ENCODE measurements at places on chromosomes 3 and 15.

GRCh38 chr15:52361975-52362494 is 66.4 kb upstream of the MYO5C start:
- DNase-seq, result no peak

DNA sequence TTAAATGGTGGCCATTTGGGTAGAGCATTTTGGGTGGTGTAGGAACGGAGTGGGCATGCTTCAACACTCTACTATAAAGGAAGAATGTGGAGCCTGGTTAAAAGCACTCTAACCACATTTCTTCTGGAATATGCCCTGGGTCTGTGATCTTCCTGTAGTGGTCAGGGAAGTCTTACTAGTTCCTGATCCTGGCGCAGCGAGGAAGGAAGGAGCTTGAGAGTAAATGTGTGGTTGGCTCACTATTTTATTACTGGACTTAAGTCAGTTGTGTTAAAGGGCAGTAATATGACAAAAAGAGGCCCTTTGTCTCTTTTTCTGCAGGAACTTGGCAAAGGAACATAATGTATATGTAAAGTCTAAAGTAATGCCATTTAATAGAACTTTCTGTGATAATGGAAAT is 197.6 kb upstream of the ZPLD1 start:
- no peak for DNase-seq

- no peak for DNase-seq
These were observed 21.9 kb downstream of the IDH3A start for GRCh38 chr15:78170848-78171773.

GRCh38 chr15:93072411-93073394 is 16.3 kb downstream of the RGMA start:
- peak; percentile 70 for DNase-seq

DNA sequence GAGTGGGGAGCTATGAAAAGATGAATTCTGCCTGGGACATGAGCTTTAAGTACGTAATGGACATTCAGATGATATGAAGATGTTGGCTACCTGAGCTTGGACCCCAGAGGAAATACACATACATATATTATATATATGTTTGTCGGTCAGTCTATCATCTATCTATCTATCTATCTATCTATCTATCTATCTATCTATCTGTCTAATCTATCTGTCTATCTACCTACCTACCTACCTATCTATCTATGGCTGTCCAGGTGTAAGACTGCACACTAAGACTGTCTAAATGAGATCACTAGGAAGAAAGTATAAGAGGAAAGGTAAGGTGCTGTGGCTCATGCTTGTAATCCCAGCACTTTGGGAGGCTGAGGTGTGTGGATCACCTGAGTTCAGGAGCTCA is 18.2 kb upstream of the CELF6 start:
- DNase-seq, result no peak

DNA sequence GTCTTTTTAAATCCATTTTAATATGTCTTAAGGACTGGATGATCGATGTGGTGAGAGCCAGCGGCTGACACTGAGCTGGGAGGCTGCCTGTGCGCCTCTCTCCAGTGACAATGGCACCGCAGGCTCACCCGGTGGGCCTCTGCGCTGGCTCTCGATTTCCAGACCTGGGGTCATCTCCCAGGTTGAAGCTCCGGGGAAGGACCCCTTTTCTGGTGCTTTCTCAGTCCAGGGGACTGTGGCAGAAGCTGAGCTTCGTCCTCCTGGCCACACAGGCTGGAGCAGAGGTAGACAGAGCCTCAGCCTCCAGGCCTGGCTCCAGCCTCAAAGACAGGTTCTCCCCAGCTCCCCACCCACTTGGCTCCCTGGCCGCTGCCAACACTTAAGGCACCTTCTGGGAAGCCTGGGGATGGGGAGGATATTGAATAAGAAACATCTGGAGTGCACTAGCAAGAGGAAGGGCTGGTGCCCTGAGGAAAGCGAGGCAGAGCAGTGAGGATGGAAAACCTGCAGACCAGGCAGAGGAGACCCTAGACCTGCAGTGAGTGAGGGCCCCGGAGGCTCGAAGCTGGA is 154.2 kb upstream of the SMAD3 start:
- no peak for DNase-seq

DNA sequence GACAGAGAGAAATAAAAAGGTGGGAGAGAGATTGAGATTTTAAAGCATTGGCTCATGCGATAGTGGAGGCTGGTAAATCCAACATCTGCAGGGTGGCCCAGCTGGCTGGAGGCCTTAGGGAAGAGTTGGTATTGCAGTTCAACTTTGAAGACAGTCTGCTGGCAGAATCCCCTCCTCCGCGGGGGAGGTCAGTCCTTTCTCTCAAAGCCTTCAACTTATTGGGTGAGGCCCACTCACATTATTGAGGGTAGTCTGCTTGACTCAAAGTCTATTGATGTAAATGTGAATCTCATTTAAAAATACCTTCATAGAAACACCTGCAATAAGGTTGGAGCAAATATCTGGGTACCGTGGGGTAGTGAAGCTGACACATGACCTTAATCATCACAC is 31.8 kb upstream of the PROK2 start:
- no peak for DNase-seq

DNA sequence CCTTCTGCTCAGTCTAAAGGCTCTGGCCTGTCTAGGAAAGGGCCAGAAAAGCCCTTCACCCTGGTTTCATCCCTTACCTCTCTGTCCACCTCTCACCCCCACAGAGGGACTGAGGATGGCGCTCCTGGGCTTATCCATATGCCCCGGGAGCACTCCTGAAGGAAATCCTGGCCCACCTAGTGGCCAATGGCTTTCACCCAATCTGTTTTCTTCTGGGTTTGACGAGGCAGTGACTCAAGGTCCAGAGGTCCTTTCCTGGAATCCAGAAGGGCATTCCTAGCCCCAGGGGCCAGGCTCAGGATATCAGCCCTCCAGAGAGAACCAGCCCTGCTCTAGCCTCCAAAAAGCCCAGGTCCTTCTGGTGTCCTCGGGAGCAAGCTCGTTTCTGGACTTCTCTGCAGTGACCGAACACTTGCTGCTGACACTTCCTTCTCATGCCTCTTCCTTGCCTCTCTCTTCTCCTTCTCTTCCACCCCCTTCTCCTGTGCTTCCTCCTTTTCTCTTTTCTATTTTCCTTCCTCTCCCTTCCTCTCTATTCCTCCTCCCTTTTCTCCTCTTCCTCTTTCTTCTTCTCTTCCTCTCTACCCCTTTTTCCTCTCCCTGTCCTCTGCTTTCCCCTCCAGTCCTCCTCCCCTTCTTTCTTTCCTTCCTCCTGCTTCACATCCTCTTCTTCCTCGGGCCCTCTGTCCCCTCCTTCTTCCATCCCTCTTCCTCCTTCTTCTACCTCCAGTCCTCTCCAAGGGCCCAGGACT is 59.6 kb downstream of the RHCG start:
- DNase-seq, result no peak

- no peak for DNase-seq
These were observed 988 bp upstream of the NFKBIZ start for GRCh38 chr3:101848326-101848725.

GRCh38 chr3:184582646-184583577 is 21.3 kb downstream of the EPHB3 start:
- peak; percentile 29 for DNase-seq

DNA sequence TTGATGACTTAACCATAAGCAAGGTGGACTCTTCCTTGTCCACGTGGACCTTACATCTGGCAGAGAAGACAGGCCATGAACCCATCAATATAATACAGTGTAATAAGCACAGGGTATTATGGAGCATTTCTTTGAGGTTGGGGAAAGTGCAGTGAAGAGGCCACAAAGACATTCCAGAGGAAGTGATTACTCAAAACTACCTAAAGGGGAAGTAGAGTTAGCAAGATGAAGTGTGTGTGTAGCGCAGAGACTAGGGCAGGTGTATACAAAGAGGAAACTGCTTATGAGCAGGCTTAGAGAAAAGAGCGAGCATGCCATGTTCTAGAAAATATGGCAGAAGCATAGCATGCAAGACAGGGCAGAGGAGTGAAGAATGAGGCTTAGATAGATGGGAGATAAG is 17.9 kb downstream of the CP start:
- no peak for DNase-seq

DNA sequence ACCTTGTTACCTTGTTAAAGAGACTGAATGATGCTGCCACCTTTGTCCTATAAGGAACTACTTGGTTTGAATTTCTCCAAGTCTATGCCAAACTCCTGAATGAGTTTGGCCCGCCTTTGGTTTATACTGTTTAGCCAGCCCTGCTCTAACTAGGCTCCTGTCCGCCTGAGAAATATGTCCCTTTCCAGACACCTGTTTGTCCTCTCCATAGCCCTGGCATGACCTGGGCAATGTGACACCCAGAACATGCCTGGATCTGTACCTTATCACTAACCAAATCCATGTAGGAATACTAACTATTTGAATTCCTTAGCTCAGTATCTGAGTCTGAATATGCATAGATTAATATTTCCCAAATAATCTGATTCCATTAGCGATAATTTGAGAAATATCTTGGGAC is 24.4 kb upstream of the TMC3 start:
- DNase-seq, result no peak

DNA sequence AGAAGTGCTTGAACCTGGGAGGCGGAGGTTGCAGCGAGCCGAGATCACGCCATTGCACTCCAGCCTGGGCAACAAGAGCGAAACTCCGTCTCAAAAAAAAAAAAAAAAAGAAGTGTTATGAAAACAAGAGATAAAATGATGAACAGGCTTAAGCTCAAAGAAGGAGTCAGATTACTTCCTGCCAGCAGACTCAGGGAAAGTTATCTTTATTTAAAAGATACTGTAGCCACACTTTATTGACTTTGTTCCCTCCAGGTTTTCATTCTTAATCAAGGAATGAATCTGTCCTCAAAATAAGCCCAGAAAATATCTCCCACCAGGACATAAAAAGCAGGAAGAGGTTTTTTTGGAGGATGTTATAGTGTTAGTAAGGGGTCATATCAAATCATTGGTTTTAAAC is 176.5 kb upstream of the KCNMB2 start:
- peak; percentile 20 for DNase-seq

DNA sequence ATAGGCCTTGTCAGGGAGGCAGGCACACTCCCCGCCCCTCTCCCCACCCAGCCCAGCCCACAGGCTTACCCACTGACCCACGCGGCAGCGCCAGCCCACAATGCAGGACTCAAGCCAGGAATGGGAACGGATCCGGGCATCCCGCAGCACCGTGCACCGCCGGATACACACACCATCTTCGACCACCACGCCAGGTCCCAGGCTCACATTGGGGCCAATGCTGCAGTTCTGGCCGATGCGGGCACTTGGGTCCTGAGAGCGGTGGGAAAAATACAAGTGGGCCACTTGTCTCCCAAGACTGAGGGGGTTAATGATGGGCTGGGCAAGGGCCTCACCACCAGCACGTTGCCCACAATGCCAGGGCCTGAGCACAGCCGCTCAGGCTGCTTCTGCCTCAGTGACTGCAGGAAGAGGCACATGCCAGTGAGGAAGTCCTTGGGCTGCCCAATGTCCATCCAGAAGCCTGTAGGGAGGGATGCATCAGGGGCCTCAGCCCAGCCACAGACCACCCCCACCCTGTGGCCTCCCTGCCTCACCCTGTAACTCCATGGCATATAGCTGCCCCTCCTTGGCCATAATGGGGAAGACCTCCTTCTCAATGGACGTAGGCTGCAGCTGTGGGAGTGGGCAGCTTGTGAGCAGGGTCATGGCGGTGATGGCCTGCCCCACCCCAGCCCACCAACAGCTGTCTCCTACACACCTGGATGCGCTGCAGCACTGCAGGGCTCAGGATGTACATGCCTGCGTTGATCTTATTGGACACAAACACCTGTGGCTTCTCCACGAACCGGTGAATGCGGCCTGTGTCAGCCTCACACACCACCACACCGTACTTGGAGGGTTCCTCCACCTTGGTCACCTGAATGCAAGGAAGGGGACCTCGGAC is 1.6 kb downstream of the GMPPB start:
- no peak for DNase-seq

- DNase-seq, result no peak
These were observed 110.7 kb upstream of the C2CD4B start for GRCh38 chr15:62275831-62276230.

- no peak for DNase-seq
These were observed 305.4 kb upstream of the ROPN1 start for GRCh38 chr3:124297062-124297980.

DNA sequence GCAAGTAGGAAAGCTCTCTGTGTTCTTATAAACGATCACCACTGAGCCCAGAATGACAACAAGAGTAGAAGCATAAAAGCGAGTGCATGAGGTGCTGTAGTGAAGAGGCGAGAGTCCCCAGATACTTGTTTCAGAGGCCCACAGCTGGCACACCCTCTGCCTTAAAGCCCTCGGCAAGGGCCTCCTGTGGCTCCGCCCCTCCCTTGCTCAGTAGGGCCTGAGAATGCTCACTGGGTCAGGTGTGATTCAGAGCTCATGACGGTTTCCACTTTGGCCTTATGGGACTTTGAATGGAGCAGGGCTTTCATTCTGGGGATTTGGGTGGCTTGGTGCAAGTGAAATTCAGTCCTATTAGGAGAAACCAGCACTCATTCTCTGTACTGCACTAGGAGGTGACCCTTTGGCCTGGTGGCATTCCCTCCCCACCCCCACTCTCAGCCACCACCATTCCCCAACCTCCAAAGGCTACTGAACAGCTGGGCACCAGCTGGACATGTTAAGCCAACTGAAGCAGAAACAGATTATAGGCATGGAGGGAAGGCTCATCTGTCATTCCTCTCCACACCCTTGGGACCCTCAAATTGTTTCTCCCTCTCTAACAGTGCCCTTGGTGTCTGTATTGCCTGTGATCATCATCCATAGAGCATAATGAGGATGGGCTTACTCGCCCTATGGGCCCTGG is 109.6 kb upstream of the CTDSPL start:
- no peak for DNase-seq

GRCh38 chr15:83610132-83610531 is 43.8 kb upstream of the ADAMTSL3 start:
- DNase-seq, result no peak

- DNase-seq, result peak; percentile 41
These were observed 138.0 kb downstream of the DUT start for GRCh38 chr15:48469271-48469670.

GRCh38 chr3:57815036-57815435 is 58.9 kb downstream of the SLMAP start:
- DNase-seq, result no peak

- peak; percentile 89 for DNase-seq
These were observed 27.2 kb downstream of the AKAP13 start for GRCh38 chr15:85407421-85408269.

DNA sequence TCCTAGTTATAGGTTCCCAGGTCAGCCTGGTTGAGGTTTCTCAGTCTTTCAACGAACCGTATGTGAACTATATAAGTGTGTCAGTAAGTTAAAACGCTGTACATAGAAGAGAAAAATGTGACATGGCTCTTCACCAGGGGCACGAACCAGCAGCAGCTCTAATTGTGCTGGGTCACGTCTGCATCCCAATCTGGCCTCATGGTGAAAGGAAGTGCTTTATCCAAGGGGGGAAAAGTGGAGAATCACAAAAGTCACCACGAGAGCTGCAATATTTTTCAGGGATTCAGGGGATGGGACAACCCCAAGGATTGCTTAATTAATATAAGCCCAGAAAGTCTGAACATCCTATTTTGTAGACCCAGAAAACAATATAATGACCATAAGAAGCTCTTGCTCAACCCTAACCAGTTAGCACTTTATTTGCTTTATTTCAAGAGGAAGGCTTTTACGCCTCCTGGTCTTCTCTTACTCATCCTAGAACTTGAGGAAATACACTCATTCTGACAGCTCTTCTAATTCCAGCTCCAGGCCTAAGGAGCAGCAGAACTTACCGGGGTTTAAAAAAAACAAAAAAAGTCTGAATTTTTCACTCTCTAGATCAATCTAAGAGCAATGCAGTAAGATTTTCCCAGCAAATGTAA is 16.5 kb downstream of the ANXA2 start:
- no peak for DNase-seq

All from astrocyte of the spinal cord (primary cell).